SJCRH30 (cell line): ENCODE measurements at places on chromosomes 2 and 18. TPM values are rescaled to one million over a fixed set of nuclear protein-coding genes. Genes with fewer than 3 reads are reported as not detected.
A peak's percentile ranks its signal among the peaks of the same experiment; 100 is the strongest.

- H3K4me1 ChIP-seq, result no peaks in the 10 kb centered on the region
- no peak for DNase-seq
- H3K36me3 ChIP-seq, result peaks cover 68% of the 10 kb centered on the region
- H3K4me3 ChIP-seq, result no peak overlapping the region
- H3K27ac ChIP-seq, result no peak overlapping the region
- no peaks in the 10 kb centered on the region for H3K27me3 ChIP-seq
These were observed 21.8 kb downstream of the CWC22 start for GRCh38 chr2:179985163-179985820.

Gene TCF7L1
- total RNA-seq, result 8.5 and 9.2 TPM in 2 replicates

DNA sequence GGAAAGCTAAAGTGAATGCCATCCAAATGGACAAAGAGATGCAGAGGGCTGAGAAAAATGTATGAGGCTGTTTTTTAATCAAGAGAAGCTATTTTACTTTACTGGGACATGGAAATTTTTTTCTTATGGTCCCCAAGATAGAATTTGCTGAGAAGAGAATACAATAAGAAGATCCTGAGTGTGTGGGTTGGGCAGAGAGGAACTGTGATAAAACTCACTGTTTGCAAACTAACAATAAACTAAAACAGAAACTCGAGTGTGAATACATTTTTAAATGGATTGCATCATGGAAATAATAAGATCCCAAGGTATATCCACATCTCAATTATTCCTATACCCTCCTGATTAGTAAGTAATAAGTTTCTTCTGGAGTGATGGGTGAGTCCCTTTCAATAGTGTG is 4.4 kb downstream of the NEB start:
- no peaks in the 10 kb centered on the region for H3K27me3 ChIP-seq
- H3K4me1 ChIP-seq, result peaks cover 8% of the 10 kb centered on the region
- no peak for DNase-seq
- H3K27ac ChIP-seq, result no peak overlapping the region

DNA sequence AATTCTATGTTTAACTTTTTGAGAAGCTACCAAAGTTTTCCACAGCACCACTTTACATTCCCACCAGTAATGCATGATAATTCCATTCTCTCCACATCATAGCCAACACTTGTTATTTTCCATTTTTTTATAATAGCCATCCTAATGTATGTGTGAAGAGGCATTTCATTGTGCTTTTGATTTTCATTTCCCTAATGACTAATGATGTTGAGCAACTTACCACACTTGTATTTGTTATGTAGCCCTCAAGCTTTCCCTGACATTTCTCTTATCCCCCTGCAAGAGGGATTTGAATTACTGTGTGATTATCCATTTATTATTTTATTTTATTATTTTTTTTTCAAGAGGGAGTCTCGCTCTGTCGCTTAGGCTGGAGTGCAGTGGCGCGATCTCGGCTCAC is 23.6 kb upstream of the SOS1 start:
- no peaks in the 10 kb centered on the region for H3K36me3 ChIP-seq
- H3K4me3 ChIP-seq, result no peak overlapping the region
- H3K4me1 ChIP-seq, result peaks cover 9% of the 10 kb centered on the region

DNA sequence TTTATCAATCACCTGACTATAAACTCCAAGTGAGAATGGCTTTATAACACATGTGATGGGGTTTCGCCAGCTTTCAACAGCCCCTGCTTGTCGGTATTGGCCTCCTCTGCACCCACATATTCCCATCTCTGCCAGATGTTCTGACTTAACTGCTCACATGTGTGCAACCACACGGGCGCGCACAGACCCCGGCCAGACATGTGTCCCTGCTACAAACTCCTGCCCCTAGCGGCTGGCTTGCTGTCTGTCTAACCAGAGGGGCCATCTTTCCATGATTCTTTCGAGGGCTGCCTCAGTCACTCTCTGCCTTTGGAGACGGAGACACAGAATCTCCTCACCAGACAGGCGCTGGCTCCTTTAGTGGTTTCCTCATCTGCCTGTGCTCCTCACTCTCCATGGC is 15.3 kb downstream of the STON1 start:
- DNase-seq, result no peak
- H3K36me3 ChIP-seq, result no peaks in the 10 kb centered on the region
- H3K27ac ChIP-seq, result no peak overlapping the region
- H3K27me3 ChIP-seq, result no peaks in the 10 kb centered on the region

Gene KIF1A
- total RNA-seq, result 3.7 and 4.0 TPM in 2 replicates

Gene NBEAL1
- total RNA-seq, result 8.9 and 11.6 TPM in 2 replicates

DNA sequence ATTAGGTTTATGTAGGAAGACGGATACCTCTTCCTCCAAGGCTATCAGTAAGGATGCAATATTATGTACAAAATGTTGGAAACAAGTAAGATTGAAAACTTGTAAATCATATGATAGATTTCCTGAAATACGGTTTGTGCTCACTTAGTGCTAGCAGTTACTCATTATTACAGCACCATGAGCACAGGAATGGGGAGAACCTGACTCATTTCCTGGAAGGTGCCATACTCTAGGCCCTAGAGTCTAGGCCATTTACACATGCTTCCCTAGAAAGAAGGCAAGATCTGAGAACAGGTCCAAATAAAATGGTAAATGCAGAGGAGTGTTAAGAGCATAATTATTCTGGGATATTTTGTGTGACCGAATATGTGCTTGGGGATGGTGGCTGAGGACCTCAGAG is 467.7 kb upstream of the CELF4 start:
- no peaks in the 10 kb centered on the region for H3K27me3 ChIP-seq
- no peaks in the 10 kb centered on the region for H3K4me1 ChIP-seq
- no peaks in the 10 kb centered on the region for H3K36me3 ChIP-seq
- H3K4me3 ChIP-seq, result no peak overlapping the region

DNA sequence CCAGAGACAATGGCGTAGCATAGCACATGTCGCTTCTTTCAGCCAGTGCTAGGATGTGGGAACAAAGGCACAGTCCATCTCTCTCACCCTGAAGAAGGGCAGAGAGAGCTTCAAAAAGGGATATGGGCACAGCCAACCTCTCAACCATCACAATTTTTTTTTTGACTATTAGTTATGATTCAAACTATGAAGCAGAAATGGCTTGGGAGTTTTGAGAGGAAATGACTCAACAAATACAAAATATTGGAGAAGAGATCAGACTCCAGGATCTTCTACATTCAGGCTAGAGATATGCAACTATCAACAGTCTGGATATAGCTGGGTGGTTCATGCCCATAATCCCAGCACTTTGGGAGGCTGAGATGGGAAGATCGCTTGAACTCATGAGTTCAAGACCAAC is 109.1 kb downstream of the MCFD2 start:
- no peaks in the 10 kb centered on the region for H3K36me3 ChIP-seq
- peaks cover 3% of the 10 kb centered on the region; the same call in 1 of the 2 replicates for H3K27me3 ChIP-seq
- no peak for DNase-seq
- H3K4me1 ChIP-seq, result no peaks in the 10 kb centered on the region; the same call in 1 of the 2 replicates
- H3K27ac ChIP-seq, result no peak overlapping the region
- no peak overlapping the region for H3K4me3 ChIP-seq

Gene NCKAP5
- not detected in 2 replicates for total RNA-seq

- DNase-seq, result no peak
- H3K36me3 ChIP-seq, result no peaks in the 10 kb centered on the region
- no peak overlapping the region for H3K4me3 ChIP-seq
- H3K27me3 ChIP-seq, result no peaks in the 10 kb centered on the region
These were observed 326.3 kb downstream of the TSN start for GRCh38 chr2:122081751-122082150.

Gene FKBP1B
- 41.8 and 47.2 TPM in 2 replicates for total RNA-seq

DNA sequence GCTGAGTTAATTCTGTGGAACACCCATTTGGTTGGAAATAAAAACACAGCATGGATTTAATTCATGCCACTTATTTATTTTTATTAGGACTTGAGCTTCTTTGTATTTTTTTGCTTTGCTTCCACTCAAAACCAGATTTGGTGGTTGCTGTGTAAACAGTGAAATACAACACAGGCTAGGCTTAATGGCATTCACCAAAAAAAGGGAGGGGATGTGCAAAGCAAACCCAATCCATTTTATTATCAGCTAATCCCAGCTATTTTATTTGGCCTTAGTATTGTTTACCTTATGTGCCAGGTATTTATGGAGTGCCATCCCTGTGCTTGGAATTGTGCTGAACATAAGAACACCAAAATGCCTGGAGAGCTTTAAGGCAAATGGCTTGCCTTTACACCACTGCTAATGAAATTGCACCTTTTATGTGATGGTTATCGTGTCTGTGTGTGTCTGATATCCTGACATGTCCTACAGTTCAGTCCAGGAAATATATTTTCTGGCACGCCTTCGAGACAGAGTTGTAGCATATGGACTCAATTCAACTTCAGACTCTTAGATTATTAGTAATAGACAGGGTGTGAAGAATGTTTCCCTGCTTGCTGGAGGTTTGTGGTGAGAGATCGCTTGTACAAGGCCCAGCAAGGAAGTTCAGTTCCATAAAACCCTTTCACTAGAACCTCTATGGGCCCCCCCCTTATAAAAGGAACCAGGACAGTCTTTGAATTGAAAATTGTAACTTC is 99.6 kb downstream of the PRPF40A start:
- H3K27ac ChIP-seq, result no peak overlapping the region
- no peaks in the 10 kb centered on the region for H3K27me3 ChIP-seq
- no peak overlapping the region for H3K4me3 ChIP-seq
- H3K36me3 ChIP-seq, result no peaks in the 10 kb centered on the region
- H3K4me1 ChIP-seq, result no peaks in the 10 kb centered on the region

Gene AGXT
- 1.3 and 1.7 TPM in 2 replicates for total RNA-seq

Gene UBE2F
- 46.4 and 50.5 TPM in 2 replicates for total RNA-seq

- no peaks in the 10 kb centered on the region for H3K36me3 ChIP-seq
- no peak for DNase-seq
- no peak overlapping the region for H3K4me3 ChIP-seq
- no peaks in the 10 kb centered on the region for H3K4me1 ChIP-seq
These were observed 246.0 kb upstream of the CXCR4 start for GRCh38 chr2:136363900-136364299.

- DNase-seq, result peak; percentile 35
- H3K27me3 ChIP-seq, result no peaks in the 10 kb centered on the region
These were observed 142.2 kb downstream of the SATB2 start for GRCh38 chr2:199315299-199316179.

DNA sequence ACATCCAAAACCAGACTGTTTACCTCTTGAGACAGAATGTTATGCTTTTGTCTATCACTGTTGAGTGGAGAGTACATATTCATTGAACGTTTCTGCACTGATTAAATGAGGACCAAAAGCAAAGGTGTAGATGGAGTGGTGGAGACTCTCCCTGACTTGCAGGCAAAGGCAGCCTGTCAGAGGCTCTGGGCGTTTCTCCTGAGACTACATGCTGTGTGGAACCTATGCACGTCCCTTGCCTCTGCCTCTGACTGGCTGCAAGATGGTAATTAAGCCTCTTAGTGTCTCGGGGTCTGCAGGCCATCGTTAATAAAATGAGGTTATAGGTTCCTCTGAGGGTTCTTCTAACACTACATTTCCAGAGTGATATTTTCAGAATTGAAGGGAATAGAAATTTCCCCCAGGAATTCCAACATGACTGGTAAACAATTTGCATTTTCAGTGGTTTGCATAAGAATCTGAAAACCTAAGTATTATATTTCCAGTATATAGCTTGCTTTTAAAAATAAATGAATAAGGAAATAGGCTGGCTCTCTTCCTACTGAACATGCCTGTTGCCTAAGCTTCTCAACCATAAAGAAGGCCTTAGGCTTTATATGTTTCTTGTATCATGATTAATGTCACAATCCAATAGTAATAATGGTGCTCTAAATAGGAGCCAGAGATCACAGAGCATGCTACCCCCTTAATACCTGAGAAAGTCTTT is 107.4 kb downstream of the FTCDNL1 start:
- no peak overlapping the region for H3K27ac ChIP-seq
- no peaks in the 10 kb centered on the region for H3K27me3 ChIP-seq
- H3K4me1 ChIP-seq, result peaks cover 21% of the 10 kb centered on the region
- H3K36me3 ChIP-seq, result no peaks in the 10 kb centered on the region
- no peak overlapping the region for H3K4me3 ChIP-seq
- no peak for DNase-seq

DNA sequence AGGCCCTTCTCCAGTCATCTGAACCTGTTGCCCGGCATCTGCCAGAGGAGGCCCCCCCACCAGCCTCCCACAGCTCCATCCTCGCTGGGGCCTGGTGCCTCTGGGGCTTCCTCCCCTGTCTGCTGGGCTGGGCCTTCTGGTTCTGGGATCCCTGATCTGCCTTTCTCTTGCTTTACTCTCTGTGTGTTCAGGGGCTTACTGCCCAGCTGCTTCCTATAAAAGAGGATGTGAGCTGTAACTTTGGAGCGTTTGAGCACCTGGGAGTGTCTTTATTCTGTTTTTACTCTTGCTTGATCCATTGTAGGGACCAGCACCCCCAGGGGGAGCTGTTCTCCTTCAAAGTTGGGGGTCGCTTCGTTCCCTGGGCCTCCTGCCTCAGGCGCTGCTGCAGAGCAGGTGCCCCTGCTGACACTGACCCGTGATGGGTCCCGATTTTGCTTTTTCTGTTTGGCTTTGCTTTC is 23.1 kb upstream of the FAHD2A start:
- no peak for DNase-seq
- no peak overlapping the region for H3K27ac ChIP-seq
- H3K27me3 ChIP-seq, result peaks cover 10% of the 10 kb centered on the region
- no peaks in the 10 kb centered on the region for H3K4me1 ChIP-seq
- no peaks in the 10 kb centered on the region for H3K36me3 ChIP-seq
- no peak overlapping the region for H3K4me3 ChIP-seq

GRCh38 chr2:122150524-122151280 is 395.3 kb downstream of the TSN start:
- H3K36me3 ChIP-seq, result no peaks in the 10 kb centered on the region
- H3K27ac ChIP-seq, result no peak overlapping the region
- no peaks in the 10 kb centered on the region; the same call in 1 of the 2 replicates for H3K27me3 ChIP-seq
- no peaks in the 10 kb centered on the region for H3K4me1 ChIP-seq
- H3K4me3 ChIP-seq, result no peak overlapping the region

- no peak for DNase-seq
- no peak overlapping the region for H3K27ac ChIP-seq
- no peaks in the 10 kb centered on the region for H3K27me3 ChIP-seq
- no peak overlapping the region for H3K4me3 ChIP-seq
- H3K36me3 ChIP-seq, result no peaks in the 10 kb centered on the region
These were observed 58.8 kb downstream of the GREB1L start for GRCh38 chr18:21300908-21301200.

Gene FEV
- total RNA-seq, result not detected in 2 replicates

GRCh38 chr2:240642061-240642805 is 17.0 kb downstream of the GPR35 start:
- H3K27me3 ChIP-seq, result peaks cover 15% of the 10 kb centered on the region; the same call in 1 of the 2 replicates
- DNase-seq, result no peak
- H3K4me3 ChIP-seq, result no peak overlapping the region
- no peaks in the 10 kb centered on the region for H3K36me3 ChIP-seq

- DNase-seq, result no peak
- H3K4me1 ChIP-seq, result peaks cover 20% of the 10 kb centered on the region
- H3K27me3 ChIP-seq, result no peaks in the 10 kb centered on the region
- H3K4me3 ChIP-seq, result no peak overlapping the region
- no peaks in the 10 kb centered on the region for H3K36me3 ChIP-seq
These were observed 57.5 kb upstream of the ATL2 start for GRCh38 chr2:38434595-38434994.
